ENCODE measurements at places on chromosomes 7 and 10.
A peak's percentile ranks its signal among the peaks of the same experiment; 100 is the strongest.

- DNase-seq, result no peak
These were observed 5.0 kb downstream of the TSPAN33 start for GRCh38 chr7:129149511-129149910.

GRCh38 chr7:134941185-134941900, 45.0 kb upstream of the AGBL3 start:
- peak; percentile 39 for DNase-seq

DNA sequence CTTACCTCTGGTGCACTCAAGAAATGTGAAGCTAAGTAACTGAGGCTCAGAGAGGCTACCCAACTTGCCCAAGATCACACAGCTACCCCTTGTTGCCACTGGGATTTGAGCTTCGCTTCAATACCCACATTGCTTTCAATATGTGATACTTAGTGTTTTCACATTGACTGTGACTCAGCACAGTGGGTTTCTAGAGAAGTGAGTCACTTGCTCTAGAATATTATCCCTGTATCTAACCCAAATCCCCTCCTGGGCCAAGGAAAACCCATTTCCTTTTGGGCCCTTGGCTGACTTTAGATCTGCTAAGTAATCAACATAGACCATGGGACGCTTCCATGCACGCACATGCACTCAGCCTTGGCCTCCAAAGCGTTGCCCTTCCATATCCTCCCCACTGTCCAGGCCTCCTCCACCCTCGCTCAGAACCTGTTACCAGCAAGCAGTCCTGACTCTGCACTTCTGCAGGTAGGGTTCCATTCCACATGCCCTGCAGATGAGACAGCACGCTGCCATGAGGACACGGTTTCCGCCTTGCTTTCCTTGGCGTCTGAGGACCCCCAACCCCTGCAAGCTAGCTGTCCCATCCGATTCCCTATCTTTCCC, 87.7 kb upstream of the CHST15 start:
- no peak for DNase-seq

- DNase-seq, result no peak
These were observed 272.2 kb downstream of the TCF7L2 start for GRCh38 chr10:113222207-113222606.

- DNase-seq, result no peak
These were observed 167.6 kb downstream of the ARL4A start for GRCh38 chr7:12855036-12855435.

- DNase-seq, result no peak
These were observed 46.0 kb downstream of the ATAD1 start for GRCh38 chr10:87771871-87772500.

- DNase-seq, result no peak
These were observed 33.0 kb downstream of the EN2 start for GRCh38 chr7:155490697-155491628.

- no peak for DNase-seq
These were observed 71.4 kb downstream of the NEURL1 start for GRCh38 chr10:103564776-103565520.

- no peak for DNase-seq
These were observed 8.7 kb downstream of the MEIG1 start for GRCh38 chr10:14967897-14968296.

GRCh38 chr10:132387764-132388210, 9.2 kb upstream of the PWWP2B start:
- no peak for DNase-seq

- DNase-seq, result no peak
These were observed 3.0 kb upstream of the HABP2 start for GRCh38 chr10:113549856-113550255.

DNA sequence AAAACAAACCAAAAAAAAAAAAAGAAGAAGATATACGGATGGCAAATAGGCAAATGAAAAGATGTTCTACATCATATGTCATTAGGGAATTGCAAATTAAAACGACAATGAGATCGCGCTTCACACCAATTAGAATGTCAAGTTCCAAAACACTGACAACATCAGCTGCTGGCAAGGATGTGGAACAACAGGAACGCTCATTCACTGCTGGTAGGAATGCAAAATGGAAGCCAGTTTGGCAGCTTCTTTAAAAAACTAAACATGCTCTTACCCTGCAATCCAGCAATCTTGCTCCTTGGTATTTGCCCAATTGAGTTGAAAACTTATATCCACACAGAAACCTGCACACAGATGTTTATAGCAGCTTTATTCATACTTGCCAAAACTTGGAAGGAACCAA, 34.8 kb downstream of the CALML5 start:
- no peak for DNase-seq

DNA sequence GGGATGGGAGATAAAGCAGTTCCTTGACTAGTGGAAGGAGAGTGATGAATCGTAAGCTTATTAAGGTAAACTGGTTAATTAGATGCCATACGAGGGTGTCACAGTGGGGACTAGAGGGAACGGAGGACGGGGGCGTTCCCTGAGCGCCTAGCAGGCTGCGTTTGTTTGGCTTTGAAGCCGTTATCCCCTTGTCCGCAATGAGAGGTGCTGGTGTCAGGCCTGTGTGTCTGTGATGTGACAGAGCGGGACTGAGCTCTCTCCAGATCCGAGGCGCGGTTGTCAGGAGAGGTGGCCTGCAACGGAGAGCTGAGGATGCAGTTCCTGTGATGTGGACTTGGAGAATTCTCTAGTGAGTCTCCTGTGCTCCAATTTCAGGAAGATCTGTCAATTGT, 60.0 kb upstream of the PRPS1L1 start:
- DNase-seq, result no peak

- DNase-seq, result no peak
These were observed 737 bp downstream of the CABCOCO1 start for GRCh38 chr10:61663466-61663865.

DNA sequence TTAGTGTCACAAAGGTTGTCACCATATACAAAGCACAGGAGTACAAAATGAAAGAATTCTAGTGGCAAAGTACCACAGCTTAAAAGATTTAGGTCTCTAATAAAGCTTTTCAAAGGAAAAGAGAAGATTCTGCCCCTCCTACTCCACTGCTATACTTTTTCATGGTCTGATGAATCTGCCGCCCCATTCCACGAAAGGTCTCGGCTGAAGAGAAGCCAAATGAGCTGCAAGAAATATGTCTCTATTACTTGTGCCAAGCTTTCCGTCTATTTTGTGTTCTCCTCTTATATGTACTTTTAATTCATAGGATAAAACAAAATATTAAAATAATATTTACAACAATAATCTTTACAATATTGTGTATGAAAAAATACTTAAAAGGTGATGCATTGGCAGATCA, 222.6 kb downstream of the ANK3 start:
- DNase-seq, result no peak

- DNase-seq, result no peak
These were observed 27.1 kb downstream of the CREM start for GRCh38 chr10:35153716-35154115.

GRCh38 chr10:6151087-6151977, 51.4 kb upstream of the PFKFB3 start:
- DNase-seq, result no peak

DNA sequence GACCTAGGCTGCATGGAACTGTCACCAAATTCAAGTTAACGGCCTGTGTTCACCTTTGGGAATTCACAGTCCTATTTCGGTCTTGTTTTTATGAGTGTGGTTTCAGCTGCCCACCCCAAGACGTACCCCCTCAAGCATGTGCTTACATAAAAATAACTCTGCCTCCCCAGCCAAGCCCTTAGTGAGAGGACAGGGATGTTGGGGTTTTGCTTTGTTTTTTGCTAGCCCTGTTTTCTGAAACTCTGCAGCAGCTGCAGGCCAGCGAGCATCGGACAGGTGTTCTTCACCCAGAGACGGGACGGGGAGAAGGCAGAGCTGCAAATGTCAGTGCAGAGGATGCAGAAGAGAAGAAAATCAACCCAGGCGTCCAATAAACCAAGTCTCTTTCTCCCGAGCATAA, 13.5 kb downstream of the CHST15 start:
- DNase-seq, result no peak

- peak; percentile 16 for DNase-seq
These were observed 21.9 kb upstream of the ANTXRL start for GRCh38 chr10:46264737-46265368.

- DNase-seq, result peak; percentile 66
These were observed 246.7 kb upstream of the CTBP2 start for GRCh38 chr10:125407000-125407502.

- no peak for DNase-seq
These were observed 181.4 kb downstream of the AKR1D1 start for GRCh38 chr7:138257459-138258196.

DNA sequence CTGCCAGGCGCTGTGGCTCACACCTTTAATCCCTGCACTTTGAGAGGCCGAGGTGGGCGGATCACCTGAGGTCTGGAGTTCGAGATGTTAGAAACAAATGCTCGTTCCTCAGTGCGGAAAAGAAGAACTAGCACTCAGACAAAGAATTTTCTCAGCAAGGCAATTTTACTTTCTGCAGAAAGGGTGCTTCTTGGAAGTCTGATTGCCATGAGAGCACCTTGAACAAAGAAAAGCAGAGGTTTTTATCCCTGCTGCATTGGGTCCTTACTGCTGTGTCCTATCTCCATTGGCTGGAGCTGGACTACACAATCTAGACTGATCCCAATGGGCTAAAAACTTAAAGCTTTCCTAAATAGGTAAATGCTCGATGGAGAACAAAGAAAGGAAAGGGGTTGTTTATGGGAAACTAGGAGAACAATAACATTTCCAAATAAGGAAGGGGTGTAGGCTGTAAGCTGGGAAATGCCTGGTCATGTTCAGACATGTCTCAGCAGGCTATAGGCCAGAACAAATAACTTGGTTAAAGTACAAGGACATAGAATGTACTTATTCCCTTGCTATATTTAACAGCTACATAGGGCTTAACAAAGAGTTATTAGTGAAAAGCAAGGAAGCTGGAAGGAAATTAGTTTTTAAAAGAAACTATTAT, 26.1 kb upstream of the ACTR3B start:
- no peak for DNase-seq

DNA sequence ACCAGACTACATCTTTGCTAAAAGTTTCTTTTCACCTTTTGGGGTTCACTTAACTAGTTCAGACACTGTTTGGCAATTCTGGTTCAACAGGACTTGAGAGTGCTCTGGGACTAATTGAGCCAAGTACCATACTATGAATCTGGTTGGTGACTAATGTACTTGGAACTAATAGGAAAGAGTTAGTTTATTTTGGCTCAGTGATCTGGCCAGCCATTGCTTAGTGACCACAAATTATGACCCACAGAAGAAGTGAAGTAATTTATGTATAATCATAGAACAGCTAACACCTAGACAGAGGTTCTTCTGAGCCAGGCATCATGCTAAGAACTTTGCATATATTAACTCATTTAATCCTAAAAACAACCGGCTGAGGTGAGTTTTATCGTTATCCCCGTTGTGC, 126.5 kb upstream of the JCAD start:
- DNase-seq, result no peak

GRCh38 chr7:128875523-128875948, 12.9 kb downstream of the ATP6V1F start:
- DNase-seq, result no peak

- no peak for DNase-seq
These were observed 38.7 kb upstream of the GSAP start for GRCh38 chr7:77454802-77455201.

GRCh38 chr7:25117226-25118047, 7.6 kb downstream of the CYCS start:
- no peak for DNase-seq

- DNase-seq, result no peak
These were observed 341.6 kb upstream of the KCND2 start for GRCh38 chr7:119931230-119931824.

- DNase-seq, result no peak
These were observed 215.9 kb downstream of the CRPPA start for GRCh38 chr7:16205466-16205865.

GRCh38 chr7:41116817-41117216, 586.1 kb downstream of the INHBA start:
- no peak for DNase-seq

GRCh38 chr7:77979219-77979618, 180.6 kb downstream of the PHTF2 start:
- DNase-seq, result no peak

DNA sequence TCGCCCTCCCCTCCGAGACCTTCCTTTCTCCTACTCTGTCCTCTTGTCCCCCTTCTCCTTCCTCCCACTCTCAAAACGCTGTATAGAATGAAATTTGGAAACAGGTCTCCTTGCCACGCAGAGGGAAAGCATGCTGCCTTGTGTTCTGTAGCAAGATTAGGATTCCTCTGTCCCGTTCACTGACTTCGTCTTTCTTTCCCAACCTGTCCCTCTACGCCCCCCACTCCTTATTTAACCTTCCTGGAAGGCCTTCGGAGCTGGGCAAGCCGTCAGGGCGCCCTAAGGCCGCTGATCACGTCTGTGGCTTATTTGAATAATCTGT, 1.3 kb downstream of the HOXA9 start:
- no peak for DNase-seq

- no peak for DNase-seq
These were observed 7.1 kb upstream of the TBX20 start for GRCh38 chr7:35261041-35261440.

GRCh38 chr7:149415391-149416071, 45.3 kb downstream of the ZNF777 start:
- no peak for DNase-seq

DNA sequence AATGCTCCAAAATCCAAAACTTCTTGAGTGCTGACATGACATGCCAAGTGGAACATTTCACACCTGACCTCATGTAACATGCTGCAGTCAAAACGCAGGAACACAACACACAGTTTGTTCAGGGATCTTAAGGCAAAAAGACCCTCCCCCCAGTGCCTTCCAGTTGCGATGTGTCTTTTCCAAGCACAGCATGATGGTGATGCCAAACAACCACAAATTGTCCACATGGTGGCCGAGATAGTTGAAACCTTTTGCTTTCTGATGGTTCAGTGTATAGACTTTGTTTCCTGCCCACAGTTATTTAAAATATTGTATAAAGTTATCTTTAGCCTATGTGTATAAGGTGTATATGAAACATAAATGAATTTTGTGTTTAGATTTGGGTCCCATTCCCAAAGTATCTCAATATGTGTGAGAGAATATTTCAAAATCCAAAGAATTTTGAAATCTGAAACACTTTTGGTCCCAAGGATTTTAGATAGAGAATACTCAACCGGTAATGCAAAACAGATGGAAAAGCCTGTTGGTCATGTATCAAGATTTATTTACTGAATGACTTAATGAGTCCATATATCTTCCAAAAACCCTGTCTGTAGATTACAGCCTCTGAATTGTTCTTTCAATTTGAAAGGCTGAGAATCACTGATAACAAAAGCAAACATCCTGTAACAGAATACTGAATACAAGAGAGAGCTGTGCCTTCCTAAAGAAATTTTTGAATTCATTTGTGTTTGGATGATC, 93.4 kb upstream of the OIT3 start:
- no peak for DNase-seq

DNA sequence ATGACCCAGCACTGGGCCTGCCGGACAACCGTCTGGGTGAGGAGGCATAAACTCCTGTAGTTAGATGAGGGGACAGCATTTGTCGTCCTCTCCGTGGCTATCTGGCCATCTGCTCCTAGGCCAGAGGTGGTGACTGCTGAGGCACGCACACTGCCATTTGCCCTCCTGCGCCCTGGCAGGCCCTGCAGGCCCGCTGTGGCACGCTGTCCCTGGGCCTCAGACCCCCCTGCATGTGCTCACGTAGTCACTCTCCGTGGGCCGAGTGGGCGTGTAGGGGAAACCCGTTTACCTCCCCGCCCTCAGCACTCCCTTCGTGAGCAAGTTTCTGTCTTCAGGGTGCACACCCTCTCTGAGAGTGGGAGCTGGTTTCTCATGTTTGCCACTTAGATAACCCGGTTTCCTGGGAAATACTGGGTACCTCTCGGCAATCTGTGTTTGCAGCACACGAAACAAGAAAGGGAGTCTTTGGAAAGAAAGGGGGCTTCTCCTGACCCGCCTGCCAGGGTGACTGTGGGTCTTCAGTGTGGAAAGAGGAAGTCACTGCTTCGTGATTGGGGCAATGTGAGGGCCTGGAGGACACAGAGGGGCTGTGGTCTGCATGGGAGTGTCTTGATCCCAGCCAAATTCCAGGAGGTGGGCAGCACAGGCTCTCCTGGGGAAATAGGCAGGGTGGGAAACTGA, 10.8 kb downstream of the ADAMTS14 start:
- no peak for DNase-seq

Measured in breast epithelium (tissue), 4 donors.